Stimulated activated CD8-positive, alpha-beta memory T cell treated with anti-CD3 and anti-CD28 coated beads, Interleukin-4, amount 100 ng/mL, for 4 hours (primary cell): ENCODE measurements at places on chromosomes 7 and 10.

DNA sequence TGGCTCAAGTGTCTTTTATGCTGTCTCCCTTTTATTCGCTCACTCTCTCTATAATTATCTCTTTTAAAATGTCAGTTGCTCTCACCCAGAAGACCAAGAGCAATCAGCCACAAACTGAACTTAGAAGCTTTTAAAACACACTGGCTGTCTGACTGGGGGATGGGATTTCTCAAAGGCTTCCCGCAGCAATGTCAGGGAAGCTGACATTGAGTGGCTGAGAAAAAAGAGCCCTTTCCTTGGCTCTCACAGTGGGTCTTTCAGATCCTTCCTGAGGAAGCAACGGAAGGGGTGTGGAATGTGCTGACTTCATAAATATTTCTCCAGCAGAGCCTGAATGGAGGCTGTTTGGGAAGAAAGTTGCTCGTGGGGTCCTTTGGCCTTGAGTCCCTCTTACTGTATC is 445.7 kb upstream of the C7orf33 start:
- no peak for DNase-seq

- no peak for DNase-seq
Measured at GRCh38 chr10:60818134-60818770, 40.0 kb downstream of the CDK1 start.

- no peak for DNase-seq
Measured at GRCh38 chr10:112973046-112973445, 23.0 kb downstream of the TCF7L2 start.

GRCh38 chr10:122331100-122331499 is 43.4 kb upstream of the PLEKHA1 start:
- DNase-seq: no peak

DNA sequence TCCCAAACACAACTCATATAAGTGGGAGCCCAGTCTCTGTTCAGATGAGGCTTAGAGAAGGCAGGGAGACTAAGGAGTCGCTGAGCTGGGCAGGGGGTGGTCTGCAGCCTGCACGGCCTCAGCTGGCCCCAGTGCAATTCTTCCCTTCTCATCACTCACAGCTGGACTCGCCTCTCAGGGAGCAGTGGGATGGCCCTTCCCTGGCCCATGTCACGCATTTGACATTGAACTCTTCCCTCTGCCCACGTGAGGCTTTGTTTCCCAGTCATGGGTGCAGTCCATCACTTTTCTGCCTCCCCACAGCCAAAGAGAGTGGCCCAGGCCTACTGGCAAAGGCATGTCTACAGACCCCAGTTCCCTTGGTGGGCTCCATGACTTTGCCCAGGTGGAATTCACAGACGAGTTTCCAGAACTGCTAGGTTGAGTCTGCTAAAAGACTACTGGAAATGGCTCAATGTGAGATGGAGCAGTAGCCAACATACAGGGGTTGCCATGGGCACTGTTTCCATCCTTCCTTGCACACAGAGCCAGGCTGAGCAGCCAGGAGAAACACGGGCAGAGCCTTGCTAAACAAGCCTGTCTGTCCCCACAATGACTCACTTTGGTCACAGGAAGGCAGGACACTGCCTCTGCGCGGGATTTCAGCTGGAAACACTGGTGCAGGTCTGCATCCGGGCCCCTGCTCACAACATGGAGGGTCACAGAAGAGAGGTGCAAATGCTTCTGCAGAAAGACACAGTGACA is 90.1 kb downstream of the OAT start:
- no peak for DNase-seq

DNA sequence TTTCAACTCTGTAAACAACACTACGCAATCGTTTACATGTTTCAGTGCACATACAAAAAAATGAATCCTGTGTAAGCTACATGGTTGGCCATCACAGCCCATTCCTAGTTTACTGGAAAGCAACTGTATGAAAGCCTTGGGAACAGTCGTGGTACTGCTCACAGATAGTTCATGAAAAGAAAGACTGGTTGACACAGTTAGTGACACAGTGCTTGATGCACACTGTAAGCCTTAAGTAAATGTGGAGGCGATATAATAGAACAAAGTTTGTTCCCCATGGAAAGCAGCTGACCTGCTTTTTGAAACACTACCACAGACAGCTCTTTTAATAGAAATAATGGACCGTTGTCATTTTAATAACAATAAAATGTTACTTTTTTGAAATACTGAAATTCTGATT is 5.1 kb downstream of the CACNA2D1 start:
- no peak for DNase-seq

GRCh38 chr7:92466682-92467081 is 11.1 kb downstream of the ERVW-1 start:
- DNase-seq: no peak

DNA sequence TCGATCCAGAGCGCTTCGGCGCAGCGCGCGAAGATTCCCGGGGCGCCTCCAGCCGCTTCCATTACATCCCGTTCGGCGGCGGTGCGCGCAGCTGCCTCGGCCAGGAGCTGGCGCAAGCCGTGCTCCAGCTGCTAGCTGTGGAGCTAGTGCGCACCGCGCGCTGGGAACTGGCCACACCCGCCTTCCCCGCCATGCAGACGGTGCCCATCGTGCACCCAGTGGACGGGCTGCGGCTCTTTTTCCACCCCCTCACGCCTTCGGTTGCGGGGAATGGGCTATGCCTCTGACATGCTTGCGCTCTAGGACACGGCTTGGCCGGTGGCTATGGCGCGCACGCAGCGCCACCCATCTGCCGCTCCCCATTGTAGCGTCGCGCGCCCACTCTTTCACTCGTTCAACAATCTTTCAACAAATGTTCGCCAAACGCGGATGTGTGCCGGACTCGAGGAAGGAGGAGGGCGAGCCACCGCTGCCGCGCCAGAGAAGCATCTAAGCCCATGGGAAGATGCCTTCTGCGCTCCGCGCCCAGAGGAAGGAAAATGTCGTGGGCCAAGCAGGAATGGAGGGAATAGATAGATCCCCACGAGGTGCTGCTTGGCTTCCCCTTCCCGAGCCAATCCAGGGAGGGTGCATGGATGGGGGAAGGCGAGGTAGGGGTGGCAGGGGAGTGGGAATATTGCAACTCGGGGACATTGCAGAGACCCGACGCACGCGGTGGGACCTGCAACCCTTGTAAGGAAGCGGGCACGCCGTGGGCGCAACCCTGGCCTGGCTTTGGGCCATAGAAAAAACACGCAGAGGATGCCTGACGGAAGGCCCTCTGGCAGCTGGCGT is 5.1 kb upstream of the CYP26A1 start:
- DNase-seq: no peak

DNA sequence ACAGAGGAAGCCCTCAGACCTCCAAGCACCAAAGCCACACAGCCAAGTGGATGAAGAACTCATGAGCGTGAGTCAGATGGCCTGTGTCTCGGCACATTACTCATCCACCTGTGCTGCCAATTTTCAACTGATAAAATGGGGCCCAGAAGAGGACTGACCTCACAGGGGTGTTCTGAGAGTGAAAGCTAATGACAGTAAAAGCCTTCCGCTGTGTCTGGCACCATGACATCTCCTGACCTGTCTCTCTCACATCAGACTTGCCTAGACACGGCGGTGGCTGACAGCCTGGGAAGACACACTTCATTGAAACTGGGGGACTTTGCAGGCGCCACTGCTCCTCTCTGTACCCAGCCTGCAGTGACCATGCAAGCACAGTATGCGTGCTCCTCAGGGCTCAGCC is 8.3 kb upstream of the SLC18A3 start:
- no peak for DNase-seq

- DNase-seq: no peak
Measured at GRCh38 chr10:12919574-12919973, 81.9 kb downstream of the CCDC3 start.

DNA sequence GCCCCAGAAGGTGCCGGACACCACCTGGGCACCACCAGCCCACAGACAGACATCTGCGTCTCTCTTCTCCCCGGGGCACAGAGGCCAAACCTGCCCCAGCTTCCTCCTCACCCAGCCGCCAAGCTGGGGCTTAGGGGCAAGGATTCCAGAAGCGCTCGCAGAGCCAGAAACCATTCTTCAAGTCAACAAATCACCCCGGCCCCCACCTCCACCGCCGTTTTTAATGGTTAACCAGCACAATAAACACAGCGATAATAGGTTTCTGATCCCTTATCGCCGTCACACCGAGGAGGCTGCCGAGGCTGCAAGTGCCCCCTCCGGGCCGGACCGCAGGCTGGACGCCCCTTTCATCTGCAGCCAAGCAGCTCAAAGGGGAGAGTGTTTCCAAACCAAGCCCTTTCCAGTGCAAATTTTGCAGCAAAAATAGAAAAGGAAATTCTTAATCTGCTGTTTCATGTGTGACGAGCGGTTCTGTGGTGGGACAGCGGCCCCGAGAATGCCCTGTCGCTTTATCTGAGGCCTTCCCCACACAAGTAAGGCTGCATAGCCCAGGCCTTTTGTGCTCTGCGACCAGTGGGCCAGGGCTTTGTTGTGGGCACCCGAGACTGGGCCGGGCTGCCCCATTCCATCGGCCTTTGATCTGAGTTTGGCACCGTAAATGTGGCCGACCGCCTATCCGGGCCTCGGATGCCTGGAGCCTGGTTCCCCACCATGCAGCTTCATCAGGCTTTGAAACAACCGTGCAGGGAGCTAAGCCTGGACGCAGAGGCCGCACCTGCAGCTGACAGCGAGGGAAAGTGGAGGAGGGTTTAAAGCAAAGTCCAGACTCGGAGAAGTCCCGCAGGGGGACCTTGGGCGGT is 83.2 kb downstream of the FOXL3 start:
- DNase-seq: no peak

- DNase-seq: no peak
Measured at GRCh38 chr7:29216128-29216527, 21.6 kb downstream of the CHN2 start.

DNA sequence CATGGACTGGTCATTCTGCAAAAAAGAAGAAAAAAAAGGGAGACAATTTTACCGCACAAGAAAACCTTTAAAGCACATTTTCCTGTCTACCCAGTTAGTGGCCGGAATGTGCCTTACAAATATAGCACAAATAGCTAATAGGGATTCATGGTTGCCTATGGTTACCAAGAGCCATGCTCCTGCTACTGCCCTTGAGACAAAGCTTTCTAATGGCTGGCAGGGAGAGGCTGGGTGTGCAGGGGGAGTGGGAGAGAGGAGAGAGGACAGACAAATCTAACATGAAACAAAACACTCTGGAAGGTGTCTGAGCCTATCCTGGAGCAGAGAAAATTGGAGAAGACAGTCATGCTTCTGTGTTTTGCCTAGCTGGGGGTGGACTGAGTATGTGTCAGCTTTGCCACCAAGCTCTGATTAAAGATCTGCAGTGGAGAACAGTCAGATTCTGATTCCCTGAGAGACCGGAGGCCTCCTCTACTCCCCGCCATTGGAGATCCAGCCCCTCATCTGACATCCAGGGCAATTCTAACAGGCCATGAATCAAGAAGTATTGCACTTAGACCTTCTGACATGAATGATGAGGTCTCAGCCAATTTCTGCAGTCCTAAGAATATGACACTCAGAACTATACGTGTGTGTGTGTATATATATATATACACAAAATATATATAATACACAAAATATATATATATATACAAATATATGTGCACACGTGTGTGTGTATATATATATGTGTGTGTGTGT is 80.2 kb downstream of the PRTFDC1 start:
- DNase-seq: no peak

DNA sequence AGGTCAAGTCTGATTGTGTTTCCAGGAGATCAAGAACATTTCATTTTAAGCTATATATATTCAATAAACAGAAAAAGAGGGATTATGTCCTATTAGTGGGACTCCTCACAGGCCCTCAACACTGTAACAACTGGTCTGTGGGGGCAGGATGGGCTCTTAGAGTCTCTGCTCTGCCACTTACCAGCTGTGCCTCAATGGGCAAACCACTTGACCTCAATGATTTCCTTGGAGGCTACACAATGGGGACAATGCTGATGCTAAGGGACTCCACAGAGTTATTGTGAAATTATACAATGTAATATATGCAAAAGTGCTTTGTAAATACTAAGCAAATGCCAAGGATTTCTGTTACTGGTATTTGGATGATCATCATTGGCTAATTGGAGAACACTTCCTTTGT is 33.2 kb upstream of the MXI1 start:
- no peak for DNase-seq

DNA sequence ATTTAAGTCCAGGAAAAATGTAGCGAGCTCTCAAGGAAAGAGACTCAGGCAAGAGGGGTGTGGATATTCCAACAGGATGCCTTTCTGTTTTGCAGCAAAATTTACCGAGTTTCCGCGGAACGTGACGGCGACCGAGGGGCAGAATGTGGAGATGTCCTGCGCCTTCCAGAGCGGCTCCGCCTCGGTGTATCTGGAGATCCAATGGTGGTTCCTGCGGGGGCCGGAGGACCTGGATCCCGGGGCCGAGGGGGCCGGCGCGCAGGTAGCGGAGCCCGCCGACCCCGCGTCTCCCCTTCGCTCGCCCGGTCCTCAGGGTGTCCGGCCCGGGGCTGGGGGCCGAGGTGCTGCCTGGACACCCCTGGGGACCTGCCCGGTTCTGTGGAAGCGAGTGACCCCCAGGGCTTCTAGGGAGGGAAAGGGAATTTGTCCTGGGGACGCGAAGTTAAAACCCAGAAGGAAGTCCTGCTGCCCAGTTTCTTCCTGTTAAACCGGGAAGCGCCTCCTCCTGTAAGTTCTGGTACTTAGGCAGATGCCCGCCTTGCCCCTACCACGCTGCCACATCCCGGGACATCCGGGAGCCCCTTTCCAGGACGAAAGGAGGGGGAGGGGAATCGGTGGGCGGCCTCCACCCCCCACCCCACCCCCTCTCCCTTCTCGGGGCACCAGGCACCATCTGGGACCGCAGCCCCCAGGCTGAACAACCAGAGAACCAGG is 2.5 kb downstream of the VSTM2A start:
- DNase-seq: no peak

- no peak for DNase-seq
Measured at GRCh38 chr10:85319826-85320225, 991.4 kb downstream of the CCSER2 start.

DNA sequence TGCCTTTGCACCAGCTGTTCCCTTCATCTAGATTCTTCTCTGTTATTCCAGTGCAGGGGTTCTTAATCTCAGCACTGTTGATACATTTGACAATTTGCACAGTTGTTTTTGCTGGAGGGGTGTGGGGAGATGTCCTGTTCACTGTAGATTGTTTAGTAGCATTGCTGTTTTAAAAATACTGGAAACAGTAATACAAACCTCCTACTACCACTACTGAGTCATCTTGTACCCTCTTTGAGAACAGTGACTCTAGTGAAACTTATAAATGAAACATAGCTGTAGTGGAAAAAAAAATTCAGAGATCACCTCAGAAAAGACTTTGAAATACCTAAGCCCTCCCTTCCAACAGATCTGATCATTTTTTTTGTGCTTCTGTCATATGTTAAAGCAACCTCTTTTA is 154.8 kb upstream of the TMEM196 start:
- no peak for DNase-seq
